Activated naive CD4-positive, alpha-beta T cell treated with anti-CD3 and anti-CD28 coated beads, Interleukin-2, amount 50 U/mL, for 16 hours (primary cell): ENCODE measurements at places on chromosomes 16 and 17.

DNA sequence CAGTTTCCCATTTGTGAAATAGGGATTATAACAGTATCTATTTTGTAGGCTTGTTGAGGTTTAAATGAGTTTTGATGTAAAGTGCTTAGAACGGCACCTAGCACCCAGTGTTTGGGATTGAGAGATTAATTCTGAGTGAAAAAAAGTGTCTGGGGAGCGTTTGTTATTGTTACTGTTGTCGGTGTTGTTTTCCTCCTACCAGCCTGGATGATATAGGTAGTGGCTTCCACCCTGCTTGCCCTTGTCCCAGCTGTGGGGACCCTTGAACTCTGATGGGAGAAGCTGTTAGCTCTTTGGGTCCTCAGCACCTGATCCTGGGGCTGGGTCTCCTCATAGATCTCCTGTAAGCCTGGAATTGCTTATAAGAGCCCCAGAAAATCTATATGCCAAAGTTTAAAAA is 4.9 kb downstream of the FMNL1 start:
- DNase-seq, result no peak

- DNase-seq, result no peak
Observed at GRCh38 chr17:48317732-48318131, 112.3 kb downstream of the SKAP1 start.

DNA sequence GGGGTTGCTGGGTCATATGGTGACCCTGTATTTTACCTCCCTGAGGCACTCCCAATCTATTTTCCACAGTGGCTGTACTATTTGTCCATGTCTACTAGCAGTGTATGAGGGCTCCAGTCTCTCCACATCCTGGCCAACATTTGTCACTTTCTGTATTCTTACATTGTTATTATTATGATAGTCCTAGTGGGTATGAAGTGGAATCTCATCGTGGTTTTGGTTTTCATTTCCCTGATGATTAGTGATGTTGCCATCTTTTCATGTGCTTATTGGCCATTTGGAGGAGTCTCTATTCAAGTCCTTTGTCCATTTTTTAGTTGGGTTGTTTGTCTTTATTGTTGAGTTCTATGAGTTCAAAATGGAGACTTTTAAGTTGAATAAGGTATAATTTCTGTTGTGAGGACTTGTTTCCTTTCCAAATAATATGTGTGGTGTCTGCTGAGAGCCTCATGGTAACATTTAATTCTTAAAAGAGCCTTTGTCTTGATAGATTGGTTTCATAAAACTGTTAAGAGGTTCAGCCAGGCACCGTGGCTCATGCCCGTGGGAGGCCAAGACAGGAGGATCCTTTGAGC is 108.2 kb downstream of the RPTOR start:
- DNase-seq, result no peak

DNA sequence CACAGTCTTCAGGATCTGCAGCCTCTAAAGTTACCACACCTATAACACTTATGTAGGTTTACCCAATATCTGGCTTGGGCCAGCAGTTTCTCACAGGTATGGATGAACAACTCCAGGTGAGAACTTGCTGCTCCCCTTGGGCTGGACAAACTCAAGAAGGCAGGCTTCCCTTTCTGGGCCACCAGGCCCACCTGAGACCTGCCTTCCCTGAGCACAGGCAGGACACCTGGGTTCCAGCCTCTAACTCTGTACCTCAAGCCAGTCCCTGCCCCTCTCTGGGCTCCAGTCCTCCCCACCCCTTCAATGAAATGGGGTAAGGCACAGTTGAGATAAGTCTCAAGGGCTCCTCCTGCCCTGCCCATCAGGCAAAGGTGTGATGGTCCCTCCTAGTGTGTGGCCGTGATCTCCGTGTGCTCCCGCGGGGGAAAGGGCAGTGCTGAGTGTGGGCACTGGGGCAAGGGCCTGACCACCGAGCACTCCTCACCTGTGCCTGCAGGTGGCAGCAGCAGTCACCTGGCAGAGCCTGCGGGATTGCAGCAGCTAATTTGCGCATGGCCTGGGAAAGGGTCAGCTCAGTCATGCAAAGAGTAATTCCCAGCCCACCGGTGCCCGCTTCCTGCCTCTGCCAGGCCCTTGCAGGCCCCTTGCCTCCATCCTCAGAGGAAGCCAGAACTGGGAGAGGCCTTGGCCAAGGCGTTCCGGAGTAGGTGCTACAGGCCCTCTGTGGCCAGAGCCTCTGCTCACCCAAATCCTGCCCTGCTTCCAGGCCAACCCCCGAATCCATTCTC is 28.2 kb upstream of the ADGRG1 start:
- peak; percentile 41 for DNase-seq

- DNase-seq, result no peak
Observed at GRCh38 chr17:45138911-45139532, 3.5 kb downstream of the ACBD4 start.

GRCh38 chr17:74016461-74016860 is 187.0 kb upstream of the RPL38 start:
- DNase-seq, result no peak

GRCh38 chr16:52568983-52569690 is 22.2 kb upstream of the TOX3 start:
- DNase-seq, result no peak

DNA sequence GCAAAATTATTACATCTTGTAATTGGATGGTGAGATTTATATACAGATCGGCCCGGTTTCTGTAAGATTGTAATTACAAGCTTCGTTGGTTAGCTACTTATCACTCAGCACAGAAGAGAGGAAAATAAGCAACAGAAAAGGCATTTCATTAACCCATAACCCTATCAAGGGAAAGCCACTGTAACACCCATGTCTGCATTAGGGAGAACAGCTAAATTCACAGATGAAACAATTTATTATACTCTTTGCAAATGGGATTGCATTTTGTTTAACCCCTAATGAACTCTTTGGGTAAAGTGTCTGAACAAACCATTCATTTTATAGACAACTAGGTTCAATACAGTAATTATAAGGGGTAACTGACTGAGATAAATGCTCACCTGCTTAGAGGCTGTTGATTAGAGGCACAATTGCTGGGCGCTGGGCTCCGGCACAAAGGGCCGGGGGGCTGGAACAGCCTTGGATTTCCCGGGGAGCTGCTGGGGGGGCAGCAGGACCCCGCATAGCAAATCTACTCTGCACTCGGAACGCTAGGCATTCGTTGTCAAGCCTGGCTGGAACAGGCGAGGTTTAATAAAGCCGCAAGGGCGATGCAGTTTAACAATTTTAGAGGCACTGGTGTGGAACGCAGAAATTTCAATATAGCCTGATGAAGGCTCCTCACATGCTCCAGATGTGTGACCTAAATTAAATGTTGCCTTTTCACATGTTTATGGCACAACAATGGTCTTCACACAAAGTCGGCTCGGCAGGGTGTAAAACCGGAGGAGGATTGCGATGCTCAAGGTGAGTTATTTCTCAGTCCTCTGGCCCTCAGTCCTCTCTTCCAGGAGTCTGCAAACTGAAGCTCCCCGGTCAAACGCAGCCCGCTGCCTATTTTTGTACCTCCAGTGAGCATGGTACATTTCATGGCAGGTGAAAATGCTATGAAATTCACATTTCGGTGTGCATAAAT is 134.0 kb upstream of the IRX6 start:
- DNase-seq, result no peak

GRCh38 chr16:79042886-79043285 is 557.7 kb downstream of the MAF start:
- DNase-seq, result no peak

DNA sequence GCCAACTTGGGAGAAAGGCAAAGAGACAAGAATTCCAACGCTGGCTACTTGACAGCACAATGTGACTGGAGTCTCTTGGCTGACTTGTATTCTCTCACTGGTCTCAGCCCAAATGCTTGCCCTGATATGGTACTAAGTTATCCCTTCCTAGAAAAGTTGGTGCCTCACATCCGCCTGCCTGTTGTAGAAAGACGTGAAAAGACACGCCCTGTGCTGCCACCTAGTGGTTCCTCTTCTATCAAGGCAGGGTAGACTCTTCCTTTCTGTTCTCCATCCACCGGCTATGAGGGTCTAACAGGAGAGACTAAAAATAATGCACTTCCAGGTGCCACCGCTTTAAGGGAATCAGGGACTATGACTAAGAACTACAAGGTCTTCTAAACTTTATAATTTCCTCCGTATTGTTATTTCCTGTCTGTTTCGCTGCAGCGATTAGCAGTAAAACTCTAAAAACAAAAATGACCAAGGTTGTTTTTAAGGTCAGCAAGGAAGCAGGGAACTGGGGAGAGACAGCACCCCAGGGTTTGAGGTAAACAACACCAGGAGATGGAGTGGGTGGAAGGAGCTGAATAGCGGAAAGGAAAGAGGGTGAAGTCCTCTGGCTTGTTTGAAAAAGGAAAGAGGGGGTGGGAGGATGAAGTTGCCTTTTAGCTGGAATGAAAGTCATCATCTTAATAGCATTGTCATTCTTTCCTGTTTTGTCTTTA is 109.5 kb downstream of the YPEL2 start:
- DNase-seq, result peak; percentile 83

GRCh38 chr16:89741342-89742014 is 20.1 kb downstream of the ZNF276 start:
- DNase-seq, result no peak

DNA sequence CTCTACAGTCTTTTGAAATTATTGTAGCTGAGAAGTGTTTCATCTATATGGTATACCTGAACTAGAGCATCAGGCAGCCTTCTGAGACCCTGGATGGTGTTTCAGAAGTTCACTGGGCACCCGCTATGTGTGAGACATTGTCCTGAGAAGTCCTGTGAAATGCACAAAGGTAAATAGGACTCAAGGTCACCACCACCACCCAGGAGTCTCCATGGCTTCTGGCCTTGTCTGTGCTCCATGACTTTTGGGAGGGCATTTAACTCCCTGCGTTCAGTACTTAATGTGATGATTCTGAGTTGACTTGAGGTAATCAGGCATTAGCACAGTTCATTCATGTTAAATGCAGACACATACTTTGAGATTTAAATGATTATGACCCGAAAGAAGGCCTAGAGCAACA is 1.1 kb downstream of the MLYCD start:
- DNase-seq, result no peak

- no peak for DNase-seq
Observed at GRCh38 chr17:155576-155975, 18.2 kb downstream of the SCGB1C2 start.

DNA sequence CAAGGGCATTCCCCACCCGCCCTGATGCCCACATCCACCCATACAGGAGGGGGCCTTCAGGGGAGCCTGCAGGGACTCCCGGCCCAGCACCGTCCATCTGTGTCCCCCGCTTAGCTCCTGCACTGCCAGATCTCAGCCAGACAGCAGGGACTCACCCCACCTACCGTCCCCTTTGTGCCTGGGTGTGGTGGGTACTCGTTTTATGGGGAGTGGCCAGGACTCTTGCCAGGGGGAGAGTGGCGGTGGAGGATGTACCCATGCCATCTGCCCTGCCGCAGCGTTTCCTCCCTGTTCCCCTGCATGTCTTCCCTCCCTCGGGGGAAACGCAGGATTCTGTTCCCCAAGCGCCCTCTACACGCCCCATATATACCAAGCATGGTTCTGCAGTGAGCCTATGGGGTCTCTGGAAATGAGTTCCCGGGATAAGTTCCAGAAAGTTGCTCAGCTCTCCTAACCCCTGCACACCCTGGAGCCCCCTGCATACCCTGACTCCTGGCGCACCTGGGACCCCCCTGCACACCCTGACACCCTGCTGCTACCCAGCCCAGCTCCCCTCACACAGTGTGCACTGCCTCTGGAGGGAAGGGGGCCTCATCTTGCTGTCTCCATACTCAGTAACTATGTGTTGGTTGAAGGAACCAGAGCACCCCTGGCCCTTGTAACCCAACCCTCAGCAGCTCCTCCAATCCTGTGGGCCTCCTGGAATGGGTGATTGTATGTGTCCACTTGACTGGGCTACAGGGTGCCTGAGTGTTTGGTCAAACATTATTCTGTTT is 4.2 kb upstream of the MAFG start:
- DNase-seq, result no peak

- no peak for DNase-seq
Observed at GRCh38 chr17:79109584-79109983, 35.0 kb downstream of the ENGASE start.

GRCh38 chr17:5485270-5486205 is at the start of gene DERL2:
Gene DERL2, minus strand, starts transcription at chr17:5486178. Its CDS starts 17 bp downstream, at chr17:5486161.
- no peak for DNase-seq

- DNase-seq, result peak; percentile 44
Observed at GRCh38 chr17:32007463-32008298, 498 bp downstream of the LRRC37B start.

DNA sequence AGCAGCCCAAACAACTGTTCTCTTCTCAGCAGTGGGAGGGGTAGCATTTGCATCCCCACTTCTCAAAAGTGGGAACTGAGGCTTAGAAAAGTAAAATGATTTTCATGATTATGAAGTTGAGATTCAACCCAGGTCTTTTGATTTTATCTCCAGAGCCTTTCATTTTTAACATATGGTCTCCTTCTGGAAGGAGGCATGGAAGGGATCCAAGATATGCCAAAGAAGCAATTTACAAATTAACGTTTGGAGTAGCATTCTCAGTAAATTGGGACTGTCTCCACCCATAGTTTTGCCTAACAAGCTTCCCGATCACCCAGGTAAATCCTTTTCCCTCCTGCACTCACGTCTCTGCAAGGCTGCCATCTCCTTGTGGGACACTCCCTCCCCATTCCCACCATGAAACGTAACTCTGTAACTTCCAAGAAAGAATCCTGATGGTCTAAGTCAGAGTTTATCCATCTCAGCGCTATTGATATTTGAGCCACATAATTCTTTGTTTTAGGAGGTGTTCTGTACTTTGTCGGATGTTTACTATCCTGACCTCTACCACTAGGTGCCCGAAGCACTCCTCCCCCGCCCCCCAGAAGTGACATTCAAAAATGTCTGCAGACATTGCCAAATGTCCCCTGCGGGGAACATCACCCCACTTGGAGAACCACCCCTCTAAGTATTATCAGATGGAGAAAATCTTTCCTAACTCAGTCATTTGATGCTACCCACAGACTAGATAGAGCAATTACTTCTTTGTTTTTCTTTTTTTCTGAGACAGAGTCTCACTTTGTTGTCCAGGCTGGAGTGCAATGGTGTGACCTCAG is 32.9 kb upstream of the NFAT5 start:
- DNase-seq, result no peak

DNA sequence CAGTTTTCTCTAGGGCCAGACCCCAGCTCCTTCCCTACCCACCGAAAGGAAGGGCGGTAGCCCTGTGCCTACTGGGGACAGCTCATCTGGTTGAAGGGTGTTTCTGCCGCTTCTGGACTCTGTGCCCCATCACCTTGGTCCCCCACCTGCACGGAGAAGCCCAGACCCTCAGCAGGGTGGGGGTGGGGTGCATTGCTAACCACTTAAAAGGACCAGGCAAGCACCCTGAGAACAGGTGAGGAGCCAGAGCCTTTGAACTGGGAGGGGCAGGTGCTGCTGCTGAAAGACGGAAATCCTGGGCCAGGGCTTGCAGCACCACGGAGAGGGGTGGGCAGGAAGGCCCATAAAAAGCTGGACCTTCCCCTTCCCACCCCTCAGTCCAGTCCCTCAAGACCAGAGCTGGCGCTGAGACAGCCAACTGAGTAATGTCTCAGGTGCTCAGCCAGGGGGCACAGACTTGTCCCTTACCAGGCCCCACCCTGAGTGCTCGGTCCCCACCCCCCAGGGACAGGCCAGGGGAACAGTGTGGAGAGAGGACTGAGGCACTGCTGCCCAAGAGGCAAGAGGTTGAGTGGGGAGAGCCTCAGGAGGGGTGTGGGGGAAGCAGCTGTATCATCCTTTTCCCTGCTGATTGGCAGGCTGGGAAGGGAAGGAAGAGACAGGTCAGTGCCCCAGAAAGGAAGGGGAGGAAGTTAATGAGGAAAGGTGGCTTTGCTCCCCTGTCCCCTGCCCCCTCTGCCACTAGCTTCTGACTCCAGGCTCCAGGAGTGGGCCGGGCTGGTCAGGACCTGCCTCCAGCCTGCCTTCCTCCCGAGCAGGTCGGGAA is 10.9 kb upstream of the SP2 start:
- DNase-seq, result no peak

- no peak for DNase-seq
Observed at GRCh38 chr16:68972720-68973119, 129.4 kb downstream of the TANGO6 start.
